Cardiac septum (tissue), 1 donor: ENCODE measurements at places on chromosomes 6 and 20. TPM values are rescaled to one million over a fixed set of nuclear protein-coding genes. Genes with fewer than 3 reads are reported as not detected.

The DNAH8 gene
- total RNA-seq: 0.03 TPM

The HSPA1A gene
- 296 TPM for total RNA-seq

The LIN28B gene
- not detected for total RNA-seq

The EFCAB8 gene
- not detected for total RNA-seq

The RFX6 gene
- not detected for total RNA-seq

The FAM50B gene
- total RNA-seq: 18.2 TPM

The CYP24A1 gene
- total RNA-seq: not detected

The FABP7 gene
- not detected for total RNA-seq

The ATP9A gene
- 25.4 TPM for total RNA-seq

The CLPSL2 gene
- not detected for total RNA-seq

The FAM184A gene
- total RNA-seq: 0.40 TPM

The LRRN4 gene
- 0.11 TPM for total RNA-seq

The MAPK13 gene
- total RNA-seq: 1.6 TPM

The CRISP3 gene
- total RNA-seq: 0.32 TPM

The PDE10A gene
- total RNA-seq: 25.1 TPM

The ENPP3 gene
- 0.16 TPM for total RNA-seq

The ZC3H12D gene
- 0.35 TPM for total RNA-seq

The SNX14 gene
- total RNA-seq: 43.0 TPM

The DNPH1 gene
- 23.2 TPM for total RNA-seq

The NMBR gene
- total RNA-seq: not detected

The PNISR gene
- total RNA-seq: 63.7 TPM

The BTNL2 gene
- not detected for total RNA-seq

The BCAS1 gene
- not detected for total RNA-seq

The PLN gene
- total RNA-seq: 2,070 TPM

The PHF10 gene
- 56.6 TPM for total RNA-seq

The SLC17A1 gene
- not detected for total RNA-seq

The FGD2 gene
- 2.3 TPM for total RNA-seq

The FAM229B gene
- 43.5 TPM for total RNA-seq

The PLA2G7 gene
- total RNA-seq: 0.46 TPM

The KCNB1 gene
- total RNA-seq: 0.38 TPM

The EYS gene
- total RNA-seq: 0.24 TPM

The GPR63 gene
- total RNA-seq: 1.8 TPM

The KCNS1 gene
- total RNA-seq: 0.08 TPM

The HLA-DRB5 gene
- total RNA-seq: 14.0 TPM

The FAM217A gene
- not detected for total RNA-seq

The STMND1 gene
- total RNA-seq: not detected

The RHAG gene
- not detected for total RNA-seq

The FOXA2 gene
- total RNA-seq: not detected

The TSHZ2 gene
- 7.5 TPM for total RNA-seq

The RAET1L gene
- total RNA-seq: not detected

The COL21A1 gene
- 87.3 TPM for total RNA-seq

The MYT1 gene
- not detected for total RNA-seq

The MYLK2 gene
- 0.11 TPM for total RNA-seq

The DPPA5 gene
- total RNA-seq: not detected

The LST1 gene
- 5.4 TPM for total RNA-seq

The FAM209B gene
- not detected for total RNA-seq

The KHDC1L gene
- not detected for total RNA-seq

The PNLDC1 gene
- total RNA-seq: not detected

The KCNG1 gene
- 0.48 TPM for total RNA-seq

The FOXF2 gene
- total RNA-seq: 0.43 TPM

The TRPC4AP gene
- 34.9 TPM for total RNA-seq

The MYMX gene
- total RNA-seq: 0.30 TPM

The OR12D2 gene
- not detected for total RNA-seq

The ANKEF1 gene
- total RNA-seq: 1.3 TPM

The PRND gene
- 0.08 TPM for total RNA-seq

The KIAA1755 gene
- total RNA-seq: 7.0 TPM

The CTCFL gene
- not detected for total RNA-seq
